ENCODE measurements at places on chromosomes 16 and 17. TPM values are rescaled to one million over a fixed set of nuclear protein-coding genes. Genes with fewer than 3 reads are reported as not detected.

Gene SLC47A1
- total RNA-seq, result 22.7 TPM

Gene CRYBA1
- total RNA-seq, result not detected

Gene GRAPL
- total RNA-seq, result not detected

Gene ZBTB4
- 24.3 TPM for total RNA-seq

Gene CMC2
- total RNA-seq, result 127 TPM

Gene LGALS9B
- not detected for total RNA-seq

Gene CCL4
- total RNA-seq, result not detected

Gene EPX
- total RNA-seq, result not detected

Gene NPIPB2
- total RNA-seq, result 3.2 TPM

Gene ADAD2
- not detected for total RNA-seq

Gene CTF1
- total RNA-seq, result 0.09 TPM

Gene PPY
- not detected for total RNA-seq

Gene NOD2
- not detected for total RNA-seq
